ENCODE measurements at places on chromosomes 11 and 22.

GRCh38 chr11:60396799-60397198 is 540 bp downstream of the MS4A14 start:
- peak; percentile 47 for DNase-seq

- DNase-seq = no peak
Observed at GRCh38 chr11:3217818-3218482, 663 bp downstream of the MRGPRG start.

DNA sequence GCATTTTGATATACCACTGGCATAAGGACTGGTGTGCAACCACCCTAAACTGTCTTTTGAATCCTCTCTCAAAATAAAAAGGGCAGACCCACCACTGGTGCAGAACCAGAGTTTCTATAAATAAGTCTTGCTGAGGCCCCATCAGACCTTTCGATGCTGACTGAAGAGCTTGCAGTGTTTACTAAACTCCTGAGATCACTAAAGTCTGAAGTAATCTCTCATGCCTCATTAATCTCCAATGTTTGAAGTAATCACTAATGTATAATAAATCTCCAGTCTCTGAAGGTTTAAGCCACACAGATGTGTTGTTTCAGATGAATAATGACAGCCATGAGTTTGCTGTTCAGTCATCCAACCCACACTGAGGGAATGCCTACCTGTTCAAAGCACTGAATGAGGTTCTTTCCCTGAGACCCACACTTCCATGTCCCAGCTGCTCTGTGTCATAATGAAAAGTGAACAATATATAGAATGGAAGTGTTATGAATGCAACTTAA is 50.6 kb upstream of the DEUP1 start:
- peak; percentile 31 for DNase-seq

GRCh38 chr11:44185522-44185921 is 90.0 kb downstream of the EXT2 start:
- no peak for DNase-seq

DNA sequence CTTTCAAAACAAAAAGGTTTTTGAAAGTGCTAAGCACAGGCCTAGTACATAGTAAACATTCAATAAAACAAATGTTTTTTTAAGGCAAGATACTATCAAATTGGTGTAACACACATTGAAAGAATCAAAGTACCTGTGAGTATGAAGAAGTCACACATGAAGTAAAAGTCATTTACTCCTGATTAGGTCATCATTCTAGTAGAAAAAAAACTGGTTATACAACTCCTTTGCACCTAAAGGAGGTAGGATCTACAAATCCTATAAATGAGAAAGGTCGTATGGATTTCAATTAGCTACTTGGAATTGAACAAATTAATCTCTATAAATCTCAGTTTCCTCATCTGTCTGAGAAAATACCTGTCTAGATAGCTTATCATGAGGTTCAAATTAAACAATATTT is 80.8 kb downstream of the SIK3 start:
- no peak for DNase-seq

DNA sequence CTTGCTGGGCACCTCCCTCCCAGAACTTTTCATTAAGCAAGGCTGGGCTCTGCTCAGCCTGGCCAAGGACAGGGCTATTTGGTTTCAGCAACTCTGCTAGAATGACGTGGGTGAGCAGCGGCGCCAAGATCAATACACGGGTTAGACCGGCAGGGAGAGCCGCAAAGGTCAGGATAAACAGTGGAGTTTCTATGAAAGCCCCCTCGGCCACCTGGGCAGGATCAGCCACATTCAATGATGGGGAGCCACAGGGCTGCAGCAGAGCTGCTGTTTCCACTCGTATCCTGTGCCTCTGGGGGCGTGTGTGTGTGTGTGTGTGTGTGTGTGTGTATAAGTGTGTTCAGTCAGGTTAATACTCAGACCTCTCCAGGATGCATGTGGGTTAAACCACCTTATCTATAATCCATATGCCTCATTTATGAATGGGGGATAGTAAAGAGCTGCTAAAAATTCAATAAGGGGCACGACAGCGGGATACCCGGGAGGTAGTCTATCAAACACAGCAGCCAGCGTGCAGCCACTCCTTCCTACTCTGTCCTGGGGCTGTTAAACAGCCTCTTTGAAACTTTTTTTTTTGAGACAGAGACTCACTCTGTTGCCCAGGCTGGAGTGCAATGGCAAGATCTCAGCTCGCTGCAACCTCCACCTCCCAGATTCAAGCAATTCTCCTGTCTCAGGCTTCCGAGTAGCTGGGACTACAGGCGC is 34.8 kb downstream of the MYH9 start:
- no peak for DNase-seq

GRCh38 chr22:43313244-43313889 is 29.8 kb downstream of the SCUBE1 start:
- DNase-seq = no peak

- no peak for DNase-seq
Observed at GRCh38 chr11:68584991-68585524, 99.3 kb upstream of the GAL start.
